ENCODE measurements at places on chromosomes 1 and 21.

DNA sequence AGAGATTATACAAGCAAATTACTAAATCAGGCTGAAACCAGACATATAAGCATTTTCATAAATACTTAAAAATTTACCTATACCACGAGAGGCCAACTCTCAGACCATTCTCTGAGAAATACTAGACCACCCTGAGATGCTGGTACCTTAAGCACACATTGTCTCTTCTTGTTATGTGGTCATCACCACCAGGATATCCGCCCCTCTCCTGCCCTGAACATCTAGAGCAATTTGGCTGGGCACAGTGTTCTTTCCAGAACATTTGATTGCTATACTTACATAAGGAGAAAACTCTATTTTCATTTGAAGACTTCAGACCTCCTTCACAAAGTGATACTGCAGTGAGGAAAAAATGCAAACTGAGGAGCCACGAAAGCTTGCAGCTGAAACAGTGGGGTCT, 36.2 kb upstream of the DUSP10 start:
- no peak for DNase-seq

DNA sequence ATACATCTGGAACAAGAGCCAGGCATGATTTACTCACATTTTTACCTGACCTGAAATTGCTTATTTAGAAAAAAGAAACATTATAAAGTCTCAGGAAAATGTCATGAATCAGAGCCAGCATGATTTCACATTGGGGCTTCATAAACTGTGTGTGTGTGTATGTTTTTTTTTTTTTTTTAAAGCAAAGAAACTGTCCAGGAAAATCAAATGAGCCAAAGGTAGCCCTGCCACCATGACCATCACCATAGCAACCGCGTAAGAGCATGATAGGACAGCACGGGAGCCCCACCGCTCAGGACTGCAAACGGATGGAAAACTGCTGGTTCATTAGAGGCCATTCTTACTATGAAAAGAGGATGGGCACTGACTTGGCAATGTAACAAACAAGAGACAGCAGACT, 139.2 kb downstream of the NTMT2 start:
- no peak for DNase-seq

GRCh38 chr1:237861944-237862343, 28.8 kb downstream of the ZP4 start:
- DNase-seq = no peak

GRCh38 chr1:200034262-200034557, 6.7 kb downstream of the NR5A2 start:
- no peak for DNase-seq

- DNase-seq = no peak
These were observed 17.0 kb upstream of the SLC5A9 start for GRCh38 chr1:48205522-48205921.

GRCh38 chr1:3053986-3054385, 15.0 kb upstream of the PRDM16 start:
- no peak for DNase-seq

- DNase-seq = no peak
These were observed 35.2 kb upstream of the MAB21L3 start for GRCh38 chr1:116075990-116076389.

DNA sequence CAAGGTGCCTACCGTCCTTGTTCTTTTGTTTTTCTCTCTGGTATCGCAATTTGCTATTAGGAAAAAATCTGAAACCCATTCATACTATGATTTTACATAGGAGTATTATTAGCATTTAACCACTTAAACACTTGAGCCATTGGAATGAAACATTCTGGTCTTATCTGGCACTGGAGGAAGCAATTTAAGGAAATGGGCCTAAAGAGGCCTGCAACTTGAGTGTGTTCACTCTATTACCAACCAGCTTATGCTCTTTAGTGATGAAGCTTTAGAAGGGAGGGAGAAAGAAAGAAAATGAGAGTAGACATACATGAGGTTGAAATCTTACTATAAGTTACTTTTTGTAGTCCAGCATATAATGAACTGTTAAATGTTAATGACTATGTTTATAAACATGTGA, 5.7 kb downstream of the GJA5 start:
- DNase-seq = no peak

GRCh38 chr1:223611936-223612335, 53.6 kb downstream of the CAPN8 start:
- no peak for DNase-seq

DNA sequence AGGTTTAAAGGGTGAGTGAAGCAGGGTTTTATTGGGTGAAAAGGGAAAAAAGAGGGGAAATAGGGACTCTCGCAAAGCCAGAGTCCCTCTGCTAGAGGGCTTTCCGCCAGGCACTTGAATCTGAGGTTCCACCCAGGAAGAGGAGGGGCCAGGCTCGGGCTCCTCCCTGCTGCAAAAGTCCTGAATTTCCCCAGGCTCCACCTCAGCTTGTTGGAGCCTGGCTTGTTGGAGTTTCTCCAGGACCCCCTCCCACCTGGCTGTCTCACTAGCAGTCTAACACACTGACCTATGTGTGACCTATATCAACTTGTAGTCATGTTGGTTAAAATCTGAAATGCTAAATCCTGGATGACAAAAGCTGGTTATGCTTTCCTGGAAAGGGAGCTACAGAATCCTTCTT, 25.5 kb downstream of the GBP2 start:
- no peak for DNase-seq

- DNase-seq = no peak
These were observed 62.9 kb upstream of the ATP1A1 start for GRCh38 chr1:116310180-116310579.

DNA sequence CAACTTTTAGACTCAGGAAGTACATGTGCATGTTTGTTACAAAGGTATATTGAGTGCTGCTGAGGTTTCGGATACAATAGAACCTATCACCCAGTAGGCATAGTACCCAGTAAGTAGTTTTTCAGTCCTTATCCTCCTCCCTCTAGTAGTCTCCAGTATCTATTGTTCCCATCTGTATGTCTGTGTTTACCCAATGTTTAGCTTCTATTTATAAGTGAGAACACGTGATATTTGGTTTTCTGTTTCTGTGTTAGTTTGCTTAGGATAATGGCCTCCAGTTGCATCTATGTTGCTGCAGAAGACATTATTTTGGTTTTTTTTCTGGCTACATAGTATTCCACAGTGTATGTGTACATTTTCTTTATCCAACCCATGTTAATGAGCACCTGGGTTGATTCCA, 47.2 kb upstream of the TSNAX start:
- DNase-seq = no peak

GRCh38 chr1:154931940-154932487, 4.5 kb downstream of the PMVK start:
- no peak for DNase-seq

GRCh38 chr1:92933459-92933858, 27.8 kb downstream of the DIPK1A start:
- DNase-seq = no peak
